Glomerular endothelial cell (primary cell): ENCODE measurements at places on chromosomes 2 and 18.

- no peak for DNase-seq
Observed at GRCh38 chr2:166282154-166282553, 93.6 kb downstream of the SCN9A start.

- DNase-seq = no peak
Observed at GRCh38 chr2:201148434-201148990, 32.5 kb downstream of the CFLAR start.

GRCh38 chr18:44895176-44895798 lies 214.6 kb downstream of the SETBP1 start:
- DNase-seq = no peak

GRCh38 chr2:167945660-167946368 lies 301.6 kb downstream of the STK39 start:
- DNase-seq = no peak

DNA sequence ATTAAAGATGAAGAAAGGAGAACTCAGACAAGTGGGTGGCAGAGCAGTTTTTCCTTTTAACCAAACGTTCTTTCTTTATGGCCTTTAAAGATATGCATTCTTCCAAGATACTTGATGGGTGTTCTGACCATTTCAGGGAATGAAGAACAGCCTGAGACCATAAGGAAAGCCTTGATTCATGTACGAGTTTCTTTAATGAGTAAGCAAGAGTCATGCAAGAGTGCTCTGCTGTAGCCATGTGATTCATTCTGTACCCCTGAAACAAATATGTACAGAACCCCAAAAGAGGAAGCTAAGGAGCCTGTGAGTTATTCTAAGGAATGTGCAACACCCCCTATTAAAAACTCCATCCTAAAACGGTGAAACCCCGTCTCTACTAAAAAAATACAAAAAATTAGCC lies 372.8 kb downstream of the MTX2 start:
- DNase-seq = no peak

DNA sequence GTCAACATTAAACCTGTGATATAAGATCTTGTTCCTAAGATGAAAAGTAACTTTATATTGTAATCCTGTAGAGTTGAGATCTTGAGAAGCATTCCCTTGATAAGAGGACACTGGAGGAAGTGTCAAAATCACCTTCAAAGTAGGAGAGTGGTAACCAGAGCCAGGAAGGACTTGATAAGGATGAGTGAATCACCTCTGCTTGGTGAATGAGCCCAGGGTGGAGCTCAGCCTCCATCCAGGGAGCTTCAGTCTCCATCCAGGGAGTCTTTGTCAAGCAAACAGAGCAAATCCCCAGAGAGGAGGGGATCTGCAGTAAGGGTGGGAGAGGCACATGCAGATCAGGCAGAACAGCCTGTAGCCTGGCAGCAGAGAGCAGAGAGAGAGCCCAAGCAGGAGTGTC lies 167.1 kb upstream of the SIX2 start:
- no peak for DNase-seq

DNA sequence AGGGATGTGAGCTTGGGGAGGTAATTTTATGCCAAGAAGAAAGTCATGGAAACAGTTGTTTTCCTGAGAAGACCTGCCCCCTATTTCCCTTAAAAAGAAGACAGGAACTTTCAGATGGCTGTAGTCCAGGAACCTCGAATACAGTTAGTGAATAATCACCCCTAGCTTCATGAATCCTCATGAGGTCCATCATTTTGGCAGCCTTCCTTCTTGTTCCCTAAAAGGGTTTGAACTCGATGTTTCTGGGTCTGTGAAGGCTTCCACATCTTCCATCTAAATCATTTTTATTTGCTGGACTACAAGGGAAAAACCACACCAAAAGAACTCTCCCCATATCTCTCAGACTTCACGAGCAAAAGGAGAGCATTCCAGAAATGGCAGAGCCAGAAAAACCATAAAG lies 290.8 kb downstream of the SLC4A3 start:
- DNase-seq = no peak

- no peak for DNase-seq
Observed at GRCh38 chr2:141015341-141016047, 1115.3 kb downstream of the LRP1B start.

- no peak for DNase-seq
Observed at GRCh38 chr2:70565039-70565731, 11.6 kb upstream of the TGFA start.

DNA sequence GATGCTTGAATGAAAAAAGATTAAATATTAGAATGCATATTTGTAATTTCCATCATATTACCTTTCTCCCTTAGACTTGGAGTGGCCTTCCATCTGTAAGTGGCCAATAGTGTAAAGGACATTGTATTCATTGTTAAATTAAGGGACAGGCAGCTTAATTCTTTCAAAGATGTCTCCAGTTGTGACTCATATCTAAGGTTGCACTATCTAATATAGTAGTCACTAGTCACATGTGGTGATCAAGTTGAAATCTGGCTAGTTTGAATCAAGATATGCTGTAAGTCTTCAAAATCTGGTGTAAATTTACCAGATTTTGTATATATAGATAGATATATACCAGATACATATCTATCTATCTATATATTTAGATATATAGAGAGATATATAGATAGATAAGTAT lies 52.4 kb upstream of the AGPS start:
- DNase-seq = no peak

DNA sequence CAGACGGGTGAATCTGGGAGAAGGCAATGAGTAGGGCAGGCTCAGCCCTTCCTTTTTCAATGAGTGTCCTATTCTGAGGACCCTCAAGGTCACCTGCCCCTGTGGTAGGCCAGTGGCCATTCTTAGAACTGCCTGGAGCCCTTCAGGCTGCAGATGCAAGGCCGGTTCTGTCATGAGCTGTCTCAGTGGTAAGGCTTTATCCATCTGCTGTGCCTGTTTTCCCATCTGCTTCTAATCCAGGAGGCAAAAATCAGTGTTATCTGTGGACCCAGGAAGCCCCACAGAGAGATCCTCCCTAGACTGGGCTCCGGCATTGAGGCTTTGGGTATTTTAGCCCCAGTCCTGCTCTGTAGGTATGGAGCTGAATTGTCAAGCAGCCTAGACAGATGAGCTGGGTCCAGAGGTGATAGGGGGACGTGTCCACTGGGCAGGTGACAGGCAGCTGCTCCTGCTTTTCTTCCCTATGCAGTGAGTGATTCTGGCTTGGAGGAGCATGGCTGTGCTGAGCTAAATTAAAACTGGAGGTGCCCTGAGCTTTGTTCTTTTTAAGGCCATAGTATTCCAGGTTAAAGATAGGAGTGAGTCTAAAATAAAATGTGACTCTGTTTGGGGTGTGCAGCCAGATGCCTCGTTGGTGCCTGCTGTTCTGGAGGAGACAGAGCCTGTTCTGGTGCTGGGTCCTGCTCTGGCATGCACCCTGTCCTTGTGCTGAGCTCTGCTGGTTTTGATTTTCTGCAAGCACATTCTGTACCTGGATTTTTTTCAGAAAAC lies 92.5 kb downstream of the FHOD3 start:
- DNase-seq = no peak

DNA sequence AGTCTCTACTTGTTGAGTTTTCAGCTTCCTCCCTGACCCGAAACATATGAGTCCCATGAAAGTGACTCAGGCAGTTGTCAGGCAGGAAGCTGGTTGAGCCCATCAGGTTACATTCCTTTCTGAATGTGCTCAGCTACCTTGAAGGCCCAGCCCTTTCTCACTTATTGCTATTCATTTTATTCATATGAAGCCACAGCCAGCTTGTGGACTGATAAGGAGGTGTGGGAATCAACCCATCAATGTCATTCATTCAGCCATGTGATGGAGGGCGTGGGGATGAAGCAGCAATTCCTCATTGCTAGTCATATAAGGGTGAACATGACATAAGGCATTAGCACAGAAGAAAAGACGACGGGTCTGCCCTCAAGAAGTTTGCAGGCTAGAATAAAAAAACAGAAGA lies 5.3 kb upstream of the VPS4B start:
- no peak for DNase-seq

DNA sequence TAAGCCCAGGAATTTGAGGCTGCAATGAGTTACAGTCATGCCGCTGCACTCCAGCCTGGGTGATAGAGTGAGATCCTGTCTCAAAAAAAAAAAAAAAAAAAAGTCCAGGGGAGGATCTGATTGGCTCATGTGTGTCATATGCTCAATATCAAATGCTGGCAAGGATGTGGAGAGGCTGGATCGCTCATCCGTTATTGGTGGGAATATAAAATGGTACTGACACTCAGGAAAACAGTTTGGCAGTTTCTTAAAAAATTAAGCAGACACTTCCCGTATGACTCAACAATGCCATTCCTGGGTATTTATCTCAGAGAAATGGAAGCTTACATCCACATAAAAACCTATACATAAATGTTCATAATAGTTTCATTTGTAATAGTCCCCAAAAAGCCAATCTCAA lies 68.9 kb downstream of the MEX3C start:
- no peak for DNase-seq

DNA sequence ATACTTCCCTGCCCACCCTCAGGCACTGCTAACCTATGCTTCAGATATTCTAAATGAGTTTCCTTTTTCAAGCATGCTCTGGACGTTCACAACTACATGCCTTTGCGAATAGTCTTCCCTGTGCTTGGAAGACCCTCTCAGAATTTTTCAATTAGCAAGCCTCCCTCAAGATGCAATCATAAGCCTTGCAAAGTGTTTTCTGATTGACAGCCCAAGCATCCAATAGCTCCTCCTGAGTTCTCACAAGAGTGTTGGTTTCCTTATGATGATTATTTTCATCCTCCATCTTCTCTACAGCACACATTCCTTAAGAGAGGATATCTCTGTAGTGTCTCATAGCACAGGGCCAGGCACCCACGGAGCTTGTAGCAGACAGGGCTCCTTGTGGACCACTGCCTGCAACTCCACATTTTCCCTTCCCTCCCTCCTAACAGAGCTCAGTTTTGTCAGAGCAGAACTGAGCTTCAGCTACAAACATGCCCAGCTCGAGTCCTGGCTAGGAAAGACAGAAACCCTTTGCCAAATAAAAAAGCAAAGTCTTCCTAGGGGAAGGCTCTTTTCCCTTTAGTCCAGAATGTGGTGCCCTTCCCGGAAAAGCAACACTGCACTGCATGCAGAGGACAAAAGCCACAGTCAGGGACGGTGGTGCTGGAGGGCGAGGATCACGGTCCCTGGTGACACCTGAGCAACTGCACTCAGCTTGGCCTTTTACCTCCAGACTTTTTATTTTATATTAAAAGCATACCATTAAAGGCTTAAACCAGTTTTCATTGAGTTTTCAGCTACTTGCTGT lies 819.8 kb upstream of the ID2 start:
- DNase-seq = no peak

- DNase-seq = no peak
Observed at GRCh38 chr2:173572848-173573247, 218.2 kb downstream of the CDCA7 start.

DNA sequence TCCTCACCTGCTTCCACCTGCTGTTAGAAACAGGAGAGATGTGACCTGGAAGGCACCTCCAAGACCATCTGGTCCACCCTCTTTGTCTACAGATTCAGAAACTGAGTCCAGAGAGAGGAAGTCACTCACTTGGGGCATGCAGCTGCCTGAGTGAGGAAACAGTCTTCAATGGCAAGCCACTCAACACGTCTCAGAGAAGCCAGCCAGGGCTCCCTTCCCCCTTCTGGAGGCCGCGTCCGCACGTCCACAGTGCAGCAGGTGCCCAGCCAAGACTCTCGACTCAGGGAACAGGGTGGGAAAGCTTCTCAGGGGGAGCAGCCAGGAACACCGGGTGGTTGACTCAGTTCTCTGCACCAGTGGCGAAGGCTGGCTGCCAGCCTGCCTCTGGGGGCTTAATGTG lies 201.7 kb downstream of the BCL11A start:
- no peak for DNase-seq

DNA sequence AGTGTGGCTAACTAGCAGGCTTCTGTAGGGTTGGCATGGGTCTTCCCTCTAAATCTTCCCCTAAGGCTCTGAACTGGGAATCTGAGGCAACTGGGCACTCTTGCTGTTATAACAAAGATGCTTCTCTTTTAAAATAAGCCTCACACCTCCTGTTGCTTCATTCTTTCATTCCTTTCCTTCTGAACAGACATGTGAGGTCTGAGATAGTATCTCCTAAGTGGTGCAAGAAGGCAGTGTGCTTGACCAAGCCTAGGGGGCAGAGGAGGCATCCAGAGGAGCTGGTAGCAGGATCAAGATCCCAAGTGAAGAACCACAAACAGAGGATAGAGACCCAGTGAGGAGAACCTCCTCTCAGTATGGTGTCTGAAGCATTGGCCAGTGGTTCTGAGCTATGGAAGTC lies 90.9 kb downstream of the TTC27 start:
- no peak for DNase-seq

DNA sequence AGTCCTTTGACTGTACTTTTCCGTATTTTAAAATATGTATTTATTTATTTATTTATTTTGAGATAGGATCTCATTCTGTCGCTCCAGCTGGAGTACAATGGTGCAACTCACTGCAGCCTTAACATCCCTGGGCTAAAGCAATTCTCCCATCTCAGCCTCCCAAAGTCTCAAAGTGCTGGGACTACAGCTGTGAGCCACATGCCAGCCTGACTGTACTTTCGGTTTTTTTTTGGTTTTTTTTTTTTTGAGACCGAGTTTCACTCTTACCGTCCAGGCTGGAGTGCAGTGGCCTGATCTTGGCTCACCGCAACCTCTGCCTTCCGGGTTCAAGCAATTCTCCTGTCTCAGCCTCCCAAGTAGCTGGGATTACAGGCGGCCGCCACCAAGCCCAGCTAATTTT lies 28.9 kb upstream of the CCNYL1 start:
- DNase-seq = no peak

DNA sequence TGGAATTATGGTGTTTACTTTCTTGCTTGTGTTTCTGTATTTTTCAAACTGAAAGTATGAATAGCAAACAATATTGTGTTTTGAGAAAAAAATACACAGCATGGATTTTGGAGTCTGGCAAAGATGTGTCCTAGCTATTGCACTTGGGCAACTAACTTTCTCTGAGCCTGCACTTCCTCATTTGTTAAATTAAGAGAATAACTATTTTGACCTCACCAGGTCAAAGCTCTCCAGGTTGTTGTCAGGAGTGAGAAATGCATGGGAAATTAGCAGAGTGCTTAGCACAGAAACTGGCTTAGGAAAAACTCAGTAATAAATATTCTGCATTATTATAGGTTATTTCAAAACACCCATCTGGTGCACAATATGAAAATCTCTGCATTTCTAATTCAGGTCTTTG lies 28.2 kb downstream of the LYPD1 start:
- DNase-seq = no peak

DNA sequence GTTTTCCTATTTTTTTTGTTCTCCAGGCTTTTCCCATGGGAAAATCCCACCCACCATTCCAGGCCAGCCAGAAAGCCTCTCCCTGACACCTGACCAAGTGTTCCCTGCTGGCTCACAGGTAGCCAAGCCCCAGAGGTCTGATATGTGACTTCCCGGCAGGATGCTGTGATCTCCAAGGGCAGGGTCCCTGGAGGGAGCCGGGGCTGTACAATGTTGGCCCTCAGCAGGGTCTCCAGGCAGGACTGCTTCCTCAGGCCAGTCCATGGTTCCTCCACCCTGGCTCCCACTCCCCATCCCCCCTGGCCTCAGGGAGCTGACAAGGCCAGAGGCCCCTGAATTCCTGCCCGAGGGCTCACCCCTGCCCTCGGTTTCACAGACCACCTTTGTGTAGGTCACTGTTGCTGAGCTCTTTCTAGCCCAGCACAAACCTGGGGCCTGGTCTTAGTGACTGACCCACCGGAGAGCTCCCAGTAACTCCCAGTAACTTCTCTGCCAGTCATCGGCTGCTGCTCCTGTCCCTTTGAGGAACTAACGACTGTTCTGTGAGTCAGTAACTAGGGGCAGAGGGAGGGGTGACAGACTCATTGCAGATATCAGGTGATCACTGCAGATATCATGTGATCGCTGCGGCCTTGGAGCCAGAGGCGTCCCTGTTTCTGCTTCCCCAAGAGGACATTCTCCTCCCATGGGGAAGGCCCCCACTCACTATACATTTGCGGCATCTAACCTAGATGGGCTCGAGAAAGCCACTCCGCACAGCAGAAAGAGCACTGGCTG lies 38.7 kb downstream of the SDC1 start:
- DNase-seq = no peak
